M059J (cell line): ENCODE measurements at places on chromosomes 6 and 20.
A peak's percentile ranks its signal among the peaks of the same experiment; 100 is the strongest.

GRCh38 chr6:85360794-85361642 lies 88.9 kb upstream of the NT5E start:
- peak; percentile 99 for DNase-seq

DNA sequence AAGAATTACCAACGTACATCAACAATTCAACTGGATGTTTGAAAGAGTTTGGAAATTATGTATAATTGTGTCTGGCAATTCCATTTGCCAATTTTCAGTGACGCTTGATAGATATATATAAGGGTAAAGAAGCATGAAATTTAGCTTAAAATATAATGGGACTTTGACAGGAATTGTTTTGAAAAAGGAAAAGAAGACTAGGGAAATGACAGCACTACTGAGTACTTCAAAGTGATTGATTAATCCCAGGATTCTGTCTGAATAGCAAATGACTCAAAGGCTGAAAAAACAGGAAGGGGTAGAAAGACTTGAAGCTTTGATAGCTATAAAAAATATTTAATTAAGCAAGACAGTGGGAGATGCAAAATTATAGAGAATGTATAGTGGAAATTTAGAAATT lies 200.0 kb downstream of the KHDRBS2 start:
- no peak for DNase-seq

DNA sequence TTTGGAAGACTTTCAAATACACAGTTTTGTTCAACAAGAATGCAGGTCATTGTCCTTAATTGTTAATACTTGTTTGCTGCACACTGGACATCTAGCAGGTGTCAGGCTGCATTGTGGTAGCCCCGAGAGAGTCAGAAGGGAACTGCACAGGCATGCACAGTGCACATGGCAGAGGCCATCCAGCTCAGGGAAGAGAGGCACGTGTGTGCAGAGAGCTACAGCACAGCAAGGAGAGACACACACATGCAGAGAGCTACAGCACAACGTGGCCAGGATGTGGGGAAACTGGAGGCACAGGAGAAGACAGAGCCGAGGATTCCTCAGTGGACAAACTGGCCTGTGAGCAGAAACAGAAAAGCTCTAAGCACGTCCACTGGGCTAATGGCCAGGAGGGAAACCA lies 272.0 kb downstream of the SMOC2 start:
- no peak for DNase-seq

GRCh38 chr6:37171201-37171969 lies 1.4 kb downstream of the PIM1 start:
- peak; percentile 78 for DNase-seq

GRCh38 chr6:88890860-88891845 lies 72.3 kb downstream of the RNGTT start:
- DNase-seq = no peak

- peak; percentile 50 for DNase-seq
Measured at GRCh38 chr20:34112600-34113101, 608 bp upstream of the EIF2S2 start.

DNA sequence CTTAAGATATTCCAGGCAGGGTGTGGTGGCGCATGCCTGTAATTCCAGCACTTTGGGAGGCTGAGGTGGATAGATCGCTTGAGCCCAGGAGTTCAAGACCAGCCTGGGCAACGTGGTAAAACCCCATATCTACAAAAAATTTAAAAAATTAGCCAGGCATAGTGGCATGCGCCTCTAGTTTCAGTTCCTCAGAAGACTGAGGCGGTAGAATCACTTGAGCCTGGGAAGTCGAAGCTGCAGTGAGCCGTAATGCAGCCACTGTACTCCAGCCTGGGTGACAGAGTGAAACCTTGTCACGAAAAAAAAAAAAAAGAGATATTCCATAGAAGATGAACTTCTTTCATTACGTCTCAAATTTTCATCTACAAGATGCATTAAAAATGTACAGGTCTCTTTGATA lies 46.7 kb upstream of the ISM1 start:
- no peak for DNase-seq

DNA sequence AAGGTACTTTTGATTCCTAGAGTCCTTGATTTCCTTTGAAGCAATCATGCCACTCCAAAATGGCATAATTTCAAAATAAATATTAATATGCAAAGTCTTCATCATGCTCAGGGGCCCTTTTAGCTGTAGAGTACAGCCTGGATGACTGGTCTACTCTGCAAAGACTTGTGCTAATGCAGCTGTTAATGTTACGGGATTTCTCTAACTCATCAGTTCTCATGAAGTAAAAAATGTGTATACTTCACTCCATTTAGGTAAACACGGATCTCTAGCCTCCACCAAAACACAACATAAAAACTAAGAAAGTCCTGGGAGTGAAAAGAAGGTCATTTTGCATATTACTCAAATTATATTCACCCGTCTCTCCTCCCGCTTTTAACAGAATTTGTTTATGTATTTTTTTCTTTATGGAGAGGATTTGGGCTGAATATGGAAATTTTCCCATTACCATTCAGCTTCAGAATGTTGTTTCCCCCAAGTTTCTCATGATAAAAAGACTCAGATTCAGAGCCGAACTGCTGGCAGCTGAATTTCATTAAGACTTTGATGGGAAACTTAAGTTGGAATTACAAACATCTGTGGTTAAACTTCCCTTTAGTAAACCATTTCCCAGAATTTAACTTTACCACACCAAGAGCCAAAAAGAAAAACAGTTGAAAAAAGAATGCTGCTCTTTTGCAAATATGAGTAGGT lies 8.7 kb downstream of the LAMA4 start:
- peak; percentile 76 for DNase-seq

GRCh38 chr6:158026054-158026900 lies 44.6 kb downstream of the SYNJ2 start:
- DNase-seq = peak; percentile 100

DNA sequence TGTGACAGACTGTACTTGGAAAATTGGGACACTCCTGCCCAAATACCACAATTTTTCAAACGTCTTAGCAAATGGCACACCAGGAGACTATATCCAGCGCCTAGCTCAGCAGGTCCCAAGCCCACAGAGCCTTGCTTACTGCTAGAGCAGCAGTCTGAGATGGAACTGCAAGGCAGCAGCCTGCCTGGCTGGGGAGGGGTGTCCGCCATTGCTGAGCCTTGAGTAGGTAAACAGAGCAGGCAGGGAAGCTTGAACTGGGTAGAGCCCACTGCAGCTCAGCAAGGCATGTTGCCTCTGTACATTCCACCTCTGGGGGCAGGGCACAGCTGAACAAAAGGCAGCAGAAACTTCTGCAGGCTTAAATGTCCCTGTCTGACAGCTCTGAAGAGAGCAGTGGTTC lies 1003.3 kb upstream of the MAP3K7 start:
- DNase-seq = no peak

DNA sequence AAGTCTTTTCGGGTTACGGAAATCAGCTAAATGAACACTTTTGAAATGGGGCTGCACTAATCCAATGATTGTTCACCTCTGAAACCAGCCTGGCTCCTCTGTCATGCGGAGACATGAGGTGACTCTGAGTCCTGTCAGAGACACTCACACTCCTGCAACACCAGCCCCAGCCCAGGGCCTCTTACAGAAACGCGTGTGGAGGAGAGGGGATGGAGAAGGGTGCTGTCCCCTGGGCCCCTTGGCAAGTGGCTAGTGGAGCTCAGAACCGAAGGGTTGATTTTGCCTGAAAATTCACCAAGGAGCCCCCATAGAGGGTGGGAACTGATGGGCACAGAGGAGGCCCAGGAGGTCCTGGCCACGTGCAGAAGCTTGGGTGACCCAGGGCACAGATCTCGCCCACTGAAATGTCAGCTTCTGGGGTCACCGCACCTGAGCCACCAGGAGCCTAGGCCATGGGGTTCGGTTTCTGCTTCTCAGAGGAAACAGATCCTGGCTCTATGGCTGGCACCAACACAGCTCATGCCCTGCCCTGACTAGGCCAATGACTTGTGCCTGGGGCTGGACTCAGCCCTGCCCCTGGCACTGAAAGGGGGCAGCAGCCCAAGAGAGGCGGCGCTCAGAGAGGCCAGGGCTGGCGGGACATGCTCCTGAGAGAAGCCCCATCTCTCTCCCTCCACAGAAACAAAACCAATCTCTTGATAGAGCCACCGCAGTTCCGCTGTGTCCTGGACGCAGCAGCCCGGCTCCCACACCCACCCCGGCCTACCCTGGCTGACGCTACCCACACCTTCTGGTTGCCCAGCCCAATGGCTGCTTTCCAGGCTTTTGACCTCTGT lies 144.7 kb downstream of the ERMARD start:
- no peak for DNase-seq

GRCh38 chr20:22682381-22682780 lies 98.0 kb upstream of the FOXA2 start:
- DNase-seq = no peak

- DNase-seq = no peak
Measured at GRCh38 chr6:13075141-13075845, 253.0 kb downstream of the TBC1D7 start.

- DNase-seq = peak; percentile 67
Measured at GRCh38 chr6:33702345-33702977, 9.0 kb downstream of the UQCC2 start.

GRCh38 chr20:61520893-61521460 lies 268.9 kb downstream of the CDH4 start:
- peak; percentile 73 for DNase-seq

DNA sequence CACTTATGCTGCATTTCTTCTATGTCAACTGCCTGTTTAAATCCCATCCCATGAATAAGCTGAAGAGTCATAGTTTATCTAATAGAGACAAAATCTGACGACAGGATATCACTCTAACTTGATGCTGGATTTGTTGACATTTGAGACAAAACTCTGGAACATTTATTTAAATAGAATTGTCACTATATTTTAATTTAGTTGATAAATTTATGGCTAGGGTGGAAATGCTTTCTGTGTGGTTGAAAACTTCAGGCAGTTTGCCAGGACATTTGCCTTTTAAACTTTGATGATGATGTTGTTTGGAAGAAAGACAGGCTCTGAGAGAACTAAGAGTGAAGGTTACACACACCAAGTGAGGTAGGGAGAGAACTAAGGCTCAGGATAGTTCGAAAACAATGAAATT lies 68.1 kb downstream of the GJA1 start:
- peak; percentile 61 for DNase-seq

GRCh38 chr20:35709259-35709658 lies 10.1 kb downstream of the ROMO1 start:
- DNase-seq = no peak

DNA sequence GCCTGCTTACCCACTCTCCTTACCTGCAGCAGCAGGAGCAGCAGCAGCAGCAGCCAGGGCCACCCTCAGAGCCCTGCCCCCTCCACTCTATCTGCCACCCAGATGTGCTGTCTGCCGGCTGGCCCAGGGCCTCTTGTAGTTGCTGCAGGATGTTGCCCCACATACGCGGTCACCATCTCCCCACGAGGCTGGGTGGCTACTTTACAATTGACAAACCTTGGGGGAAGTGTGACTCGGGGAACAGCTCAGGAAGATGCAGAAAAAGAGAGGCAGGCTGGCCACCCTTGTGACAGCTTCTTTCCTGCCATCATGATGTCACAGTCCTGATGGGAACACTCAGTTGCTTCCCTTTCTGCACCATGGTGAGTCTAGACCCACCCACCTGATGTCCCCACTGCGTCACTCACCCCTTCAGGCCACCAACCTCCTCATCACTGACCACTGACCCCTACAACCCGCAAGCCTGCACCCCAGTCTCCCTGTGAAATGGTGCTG lies 14.5 kb downstream of the TREM1 start:
- DNase-seq = no peak

DNA sequence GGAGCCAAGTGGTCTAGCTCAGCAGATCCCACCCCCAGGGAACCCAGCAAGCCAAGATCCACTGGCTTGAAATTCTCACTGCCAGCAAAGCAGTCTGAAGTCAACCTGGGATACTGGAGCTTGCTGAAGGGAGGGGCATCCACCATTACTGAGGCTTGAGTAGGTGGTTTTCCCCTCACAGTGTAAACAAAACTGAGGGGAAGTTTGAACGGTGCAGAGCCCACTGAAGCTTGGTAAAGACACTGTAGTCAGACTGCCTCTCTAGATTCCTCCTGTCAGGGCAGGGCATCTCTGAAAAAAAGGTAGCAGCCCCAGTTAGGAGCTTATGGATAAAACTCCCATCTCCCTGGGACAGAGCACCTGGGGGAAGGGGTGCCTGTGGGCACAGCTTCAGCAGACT lies 819.5 kb upstream of the EPHA7 start:
- no peak for DNase-seq

GRCh38 chr6:83514466-83514865 lies 2.1 kb downstream of the PRSS35 start:
- no peak for DNase-seq

DNA sequence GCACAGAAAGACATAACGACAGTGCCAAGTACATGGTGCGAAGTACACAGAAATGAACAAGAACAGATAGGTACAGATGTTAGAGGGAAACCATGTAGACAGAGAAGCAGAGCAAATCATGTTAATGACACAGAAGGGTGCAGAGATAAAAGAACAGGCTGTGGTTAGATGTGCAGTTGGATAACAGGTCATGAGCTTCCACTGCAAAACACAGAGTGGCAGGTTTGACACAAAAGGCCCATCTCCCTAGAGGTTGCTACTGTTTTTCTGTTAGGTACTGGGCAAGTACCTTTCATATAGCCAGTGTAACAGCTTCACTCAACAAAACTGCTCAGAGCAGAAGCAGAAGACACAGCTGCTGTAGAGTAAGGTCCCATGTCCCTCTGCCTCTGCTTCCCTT lies 84.6 kb downstream of the AK9 start:
- no peak for DNase-seq

GRCh38 chr6:15090745-15091384 lies 155.0 kb upstream of the JARID2 start:
- no peak for DNase-seq

GRCh38 chr20:32681175-32682084 lies 7.7 kb upstream of the C20orf203 start:
- DNase-seq = peak; percentile 88

DNA sequence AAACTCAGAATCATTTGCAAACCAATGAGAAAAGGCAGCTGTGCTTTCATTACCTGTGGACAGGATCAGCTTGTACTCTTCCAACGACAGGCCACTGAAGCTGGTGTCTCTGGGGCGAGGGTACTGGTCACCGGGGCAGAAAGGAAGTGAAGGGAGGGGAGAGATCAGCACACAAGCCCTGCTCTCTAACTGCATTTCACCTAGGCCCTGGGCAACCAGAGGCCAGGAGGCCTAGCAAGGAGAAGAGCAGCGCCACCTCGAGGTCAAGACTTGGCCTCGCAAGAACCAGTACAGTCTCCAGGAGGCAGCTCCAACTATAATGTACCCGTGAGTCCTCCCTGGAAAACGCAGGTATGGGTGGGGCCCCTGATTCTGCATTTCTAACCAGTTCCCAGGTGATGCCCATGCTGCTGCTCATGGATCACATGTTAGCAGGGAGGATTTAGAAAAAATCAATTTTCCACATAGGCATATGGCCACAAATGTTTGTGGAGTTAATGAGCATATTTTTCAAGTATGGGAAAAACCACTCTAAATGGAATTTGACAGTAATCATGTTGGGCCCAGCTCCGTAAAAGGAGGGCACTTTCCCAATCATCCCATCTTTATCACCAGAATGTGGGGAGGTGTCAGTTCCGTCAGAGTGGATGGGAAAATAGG lies 11.0 kb downstream of the UQCC2 start:
- peak; percentile 75 for DNase-seq

GRCh38 chr6:82507112-82507511 lies 143.5 kb downstream of the TPBG start:
- no peak for DNase-seq

GRCh38 chr6:20722455-20722854 lies 188.2 kb downstream of the CDKAL1 start:
- DNase-seq = no peak
